ENCODE measurements at places on chromosomes 5 and 9.

- DNase-seq, result no peak
Observed at GRCh38 chr5:173864126-173865050, 23.8 kb upstream of the CPEB4 start.

- no peak for DNase-seq
Observed at GRCh38 chr5:151504006-151504405, 56.6 kb downstream of the SLC36A1 start.

GRCh38 chr5:166695326-166695725 is 1596.1 kb upstream of the WWC1 start:
- DNase-seq, result no peak

GRCh38 chr5:31981361-31981945 is 192.7 kb downstream of the GOLPH3 start:
- no peak for DNase-seq

- no peak for DNase-seq
Observed at GRCh38 chr5:67639313-67639712, 442.7 kb upstream of the CD180 start.

- no peak for DNase-seq
Observed at GRCh38 chr5:5373351-5373989, 49.0 kb upstream of the ICE1 start.

- DNase-seq, result no peak
Observed at GRCh38 chr5:107320376-107320775, 350.4 kb downstream of the EFNA5 start.

DNA sequence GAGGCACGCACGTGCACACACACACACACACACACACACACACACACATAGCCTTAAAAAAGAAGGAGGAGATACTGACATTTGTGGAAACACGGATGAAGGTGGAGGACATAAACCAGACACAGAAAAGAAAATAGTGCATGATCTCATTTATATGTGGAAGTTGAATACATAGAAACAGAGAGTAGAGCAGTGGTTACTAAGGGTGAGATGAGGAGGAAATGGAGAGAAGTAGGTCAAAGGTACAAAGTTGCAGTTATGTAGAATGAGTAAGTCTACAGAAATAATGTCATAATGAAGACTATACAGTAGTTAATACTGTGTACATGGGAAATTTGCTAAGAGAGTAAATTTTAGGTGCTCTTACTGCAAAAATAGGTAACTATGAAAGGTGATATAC is 412.2 kb upstream of the CDH9 start:
- DNase-seq, result peak; percentile 71

DNA sequence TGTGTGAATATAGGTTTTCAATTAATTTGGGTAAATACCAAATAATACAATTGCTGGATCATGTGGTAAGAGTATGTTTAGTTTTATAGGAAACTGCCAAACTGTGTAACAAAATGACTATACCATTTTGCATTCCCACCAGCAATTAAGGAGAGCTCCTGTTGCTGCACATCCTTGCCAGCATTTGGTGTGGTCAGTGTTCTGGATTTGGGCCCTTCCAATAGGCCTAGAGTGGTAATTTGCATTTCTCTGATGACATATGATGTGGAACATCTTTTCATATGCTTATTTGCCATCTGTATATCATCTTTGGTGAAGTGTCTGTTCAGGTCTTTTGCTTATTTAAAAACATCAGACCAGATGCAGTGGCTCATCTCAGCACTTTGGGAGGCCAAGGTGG is 11.6 kb upstream of the RFK start:
- DNase-seq, result no peak

DNA sequence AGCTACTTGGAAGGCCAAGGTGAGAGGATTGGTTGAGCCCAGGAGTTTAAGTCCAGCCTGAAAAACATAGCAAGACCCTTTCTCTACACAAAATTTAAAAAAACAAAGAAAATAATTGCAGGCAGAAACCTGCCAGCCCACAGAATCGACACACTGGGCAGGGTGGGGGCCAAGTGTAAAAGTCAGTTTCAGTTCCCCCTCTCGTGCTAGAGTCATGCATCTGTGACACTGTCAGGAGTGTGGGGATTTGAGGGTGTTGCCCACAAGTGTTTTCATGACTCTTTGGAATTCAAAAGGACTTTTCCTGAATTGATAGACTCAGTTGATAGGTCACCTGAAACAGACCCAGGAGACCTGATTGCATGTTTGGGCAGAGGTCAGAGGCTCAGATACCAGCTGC is 47.6 kb downstream of the PRRC2B start:
- DNase-seq, result no peak

DNA sequence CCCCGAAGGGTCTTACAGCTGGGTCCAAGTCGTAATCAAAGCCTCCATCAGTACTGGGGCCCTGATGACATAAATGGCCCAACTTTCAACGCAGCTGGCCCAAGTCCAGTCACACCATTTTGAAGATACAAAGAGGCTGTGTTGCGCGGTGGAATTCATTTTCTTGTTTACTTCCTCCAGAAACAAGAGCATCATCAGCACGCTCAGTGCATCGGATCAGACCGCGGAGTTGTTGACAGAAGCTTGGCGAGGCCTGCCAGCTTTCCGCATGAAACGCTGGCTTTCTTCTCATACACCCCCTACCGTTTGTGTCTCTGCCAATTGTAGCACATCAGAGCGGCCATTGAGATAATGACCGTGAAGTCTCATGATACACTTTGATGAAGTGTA is 101.7 kb upstream of the SPATA31D4 start:
- DNase-seq, result no peak

DNA sequence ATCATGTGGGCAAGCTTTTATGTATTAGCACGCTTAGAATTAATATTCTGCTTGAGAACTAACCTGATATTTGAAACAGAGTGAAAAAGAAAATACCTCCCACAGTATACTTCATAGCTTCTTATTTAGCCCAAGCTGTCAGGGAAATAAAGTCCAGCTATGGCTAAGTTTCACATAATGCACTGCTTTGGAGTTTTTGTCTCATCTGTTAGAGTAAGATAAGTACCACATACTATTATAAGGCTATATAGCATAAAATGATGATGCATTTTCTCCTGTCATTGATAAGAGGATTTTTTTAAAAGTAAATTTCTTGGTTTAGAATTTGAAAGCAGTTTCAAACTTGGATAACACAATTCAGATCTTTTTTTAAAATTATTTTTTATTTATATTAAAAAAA is 2.4 kb upstream of the ANKDD1B start:
- DNase-seq, result no peak

- DNase-seq, result no peak
Observed at GRCh38 chr5:163916376-163916775, 411.0 kb downstream of the MAT2B start.
